Thoracic aorta (tissue), 2 donors: ENCODE measurements at places on chromosomes 3 and 15.
A peak's percentile ranks its signal among the peaks of the same experiment; 100 is the strongest.

GRCh38 chr3:133742351-133743091, 3.7 kb upstream of the TF start:
- no peaks in the 10 kb centered on the region for H3K4me1 ChIP-seq
- no peak for DNase-seq
- H3K27me3 ChIP-seq, result no peaks in the 10 kb centered on the region
- H3K27ac ChIP-seq, result no peak overlapping the region
- H3K4me3 ChIP-seq, result no peak overlapping the region

- H3K36me3 ChIP-seq, result no peaks in the 10 kb centered on the region
- H3K4me3 ChIP-seq, result no peak overlapping the region
- no peak overlapping the region for H3K27ac ChIP-seq
- H3K4me1 ChIP-seq, result peaks cover 42% of the 10 kb centered on the region
- peaks cover 43% of the 10 kb centered on the region for H3K27me3 ChIP-seq
Measured at GRCh38 chr15:67831363-67831762, 6.1 kb downstream of the SKOR1 start.

DNA sequence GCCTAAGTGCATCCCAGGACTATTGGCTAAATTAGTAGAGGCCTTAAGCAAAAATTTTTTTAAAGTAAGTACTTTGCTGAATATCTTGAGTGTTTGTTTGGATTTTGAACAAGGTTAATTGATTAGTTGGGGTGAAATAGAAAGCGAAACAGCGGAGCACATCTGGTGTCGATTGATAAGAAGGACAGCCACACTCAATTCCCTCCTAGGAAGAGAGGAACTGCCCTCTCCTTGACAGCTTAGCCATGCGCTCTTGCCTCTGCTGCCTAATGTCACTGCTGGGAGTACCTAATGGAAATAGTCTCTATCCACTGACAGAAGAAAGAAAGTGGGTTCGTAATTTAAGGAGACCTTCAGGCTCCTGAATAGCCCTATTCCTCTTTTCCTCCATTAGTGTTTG, 943.6 kb downstream of the DIPK2A start:
- no peaks in the 10 kb centered on the region for H3K4me1 ChIP-seq
- H3K4me3 ChIP-seq, result no peak overlapping the region
- H3K27ac ChIP-seq, result no peak overlapping the region
- DNase-seq, result no peak
- no peaks in the 10 kb centered on the region for H3K27me3 ChIP-seq

GRCh38 chr3:157423337-157423736, 13.3 kb upstream of the PTX3 start:
- H3K4me3 ChIP-seq, result no peak overlapping the region
- no peak overlapping the region for H3K27ac ChIP-seq
- DNase-seq, result no peak

- peaks cover 12% of the 10 kb centered on the region for H3K4me1 ChIP-seq
- H3K4me3 ChIP-seq, result no peak overlapping the region
- no peaks in the 10 kb centered on the region for H3K27me3 ChIP-seq
- no peak for DNase-seq
Measured at GRCh38 chr3:189260556-189261493, 89.1 kb downstream of the TPRG1 start.

DNA sequence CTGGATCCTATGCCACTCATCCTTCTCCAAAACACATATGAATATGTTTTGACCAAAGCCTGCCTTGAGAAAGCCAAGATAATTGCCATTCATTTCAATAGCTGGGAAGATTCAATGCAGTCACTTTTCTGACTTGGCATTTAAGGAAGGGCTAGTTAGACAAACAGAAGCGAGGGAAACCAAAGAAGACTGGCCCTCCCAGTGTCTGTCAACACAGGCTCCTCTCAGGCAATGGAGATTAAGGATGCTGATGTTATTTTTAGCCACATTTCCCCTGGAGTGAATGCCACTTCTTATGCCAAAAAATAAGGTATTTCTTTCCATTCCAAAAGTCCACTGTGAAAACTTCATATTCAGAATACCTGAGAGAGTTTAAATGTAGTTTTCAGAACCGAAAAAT, 101.7 kb downstream of the P3H2 start:
- H3K27me3 ChIP-seq, result no peaks in the 10 kb centered on the region
- no peaks in the 10 kb centered on the region for H3K36me3 ChIP-seq
- H3K4me3 ChIP-seq, result no peak overlapping the region
- no peak for DNase-seq

- H3K27me3 ChIP-seq, result no peaks in the 10 kb centered on the region
- DNase-seq, result no peak
- no peaks in the 10 kb centered on the region for H3K4me1 ChIP-seq
- no peak overlapping the region for H3K4me3 ChIP-seq
Measured at GRCh38 chr3:126954141-126954842, 28.6 kb upstream of the PLXNA1 start.

DNA sequence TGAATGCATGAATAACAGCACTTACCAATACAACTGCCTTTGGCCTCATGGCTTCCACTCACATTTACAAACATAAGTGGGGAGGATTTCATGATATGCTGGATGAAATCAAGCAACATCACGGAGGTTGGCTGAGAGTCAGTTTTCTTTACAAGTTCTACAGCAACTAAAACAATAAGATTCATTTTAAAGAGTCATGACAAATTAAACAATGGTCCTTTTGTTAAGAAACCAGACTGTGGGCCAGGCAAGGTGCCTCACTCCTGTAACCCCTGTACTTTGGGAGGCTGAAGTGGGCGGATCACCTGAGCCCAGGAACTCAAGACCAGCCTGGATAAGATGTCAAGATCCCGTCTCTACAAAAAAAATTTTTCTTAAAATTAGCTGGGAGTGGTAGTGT, 12.4 kb downstream of the ATR start:
- no peaks in the 10 kb centered on the region for H3K4me1 ChIP-seq
- no peaks in the 10 kb centered on the region for H3K27me3 ChIP-seq
- H3K27ac ChIP-seq, result no peak overlapping the region
- DNase-seq, result no peak

GRCh38 chr3:124885466-124886167, 1.5 kb downstream of the ITGB5 start:
- H3K4me3 ChIP-seq, result peak overlapping the region; percentile 89
- H3K4me1 ChIP-seq, result peaks cover 58% of the 10 kb centered on the region
- H3K27ac ChIP-seq, result peak overlapping the region; percentile 97
- DNase-seq, result no peak
- H3K36me3 ChIP-seq, result no peaks in the 10 kb centered on the region

DNA sequence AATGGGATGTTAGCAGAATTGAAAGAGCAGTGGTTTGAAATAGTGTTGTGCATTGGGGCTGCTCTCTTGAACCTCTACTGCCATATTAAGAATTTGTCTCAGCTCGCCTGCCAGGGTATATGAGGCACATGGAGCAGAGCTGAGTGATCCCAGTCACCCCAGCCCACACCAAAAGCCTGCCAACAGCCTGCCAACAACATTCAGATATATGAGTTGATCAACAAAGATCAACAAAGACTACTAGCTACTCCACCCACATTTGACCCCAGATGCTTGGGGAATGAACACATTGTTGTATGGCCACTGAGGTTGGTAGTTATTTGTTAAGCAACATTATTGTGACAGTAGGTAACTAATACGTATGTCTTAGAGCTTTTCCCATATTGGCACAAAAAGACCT, 570.9 kb upstream of the IL12A start:
- no peak overlapping the region for H3K27ac ChIP-seq
- no peaks in the 10 kb centered on the region for H3K4me1 ChIP-seq
- H3K36me3 ChIP-seq, result no peaks in the 10 kb centered on the region
- H3K27me3 ChIP-seq, result no peaks in the 10 kb centered on the region

DNA sequence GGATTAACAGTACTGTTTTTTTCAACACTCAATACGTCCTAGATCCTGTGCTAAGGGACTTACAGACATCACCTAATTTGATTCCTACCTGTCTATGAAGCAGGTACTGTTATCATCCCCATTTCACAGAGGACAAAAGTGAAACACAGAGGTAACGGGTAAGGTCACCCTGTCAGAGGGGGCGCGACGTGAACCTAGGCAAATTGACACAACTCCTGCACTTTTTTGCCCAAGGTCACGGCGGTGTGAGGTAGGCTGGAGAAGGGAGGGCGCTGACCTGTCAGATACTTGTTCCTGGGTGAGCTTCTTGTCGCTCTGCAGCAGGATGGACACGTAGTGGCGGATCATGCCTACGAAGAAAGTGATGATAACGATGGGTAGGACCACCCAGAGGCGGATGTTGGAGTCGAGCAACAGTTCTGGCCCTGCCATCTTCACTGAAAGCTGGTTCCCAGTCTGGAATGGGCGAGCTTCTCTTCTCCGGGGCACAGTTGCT, 363 bp downstream of the EMC3 start:
- H3K27ac ChIP-seq, result peak overlapping the region; percentile 56
- no peak for DNase-seq
- H3K4me3 ChIP-seq, result peak overlapping the region; percentile 81
- no peaks in the 10 kb centered on the region for H3K27me3 ChIP-seq

DNA sequence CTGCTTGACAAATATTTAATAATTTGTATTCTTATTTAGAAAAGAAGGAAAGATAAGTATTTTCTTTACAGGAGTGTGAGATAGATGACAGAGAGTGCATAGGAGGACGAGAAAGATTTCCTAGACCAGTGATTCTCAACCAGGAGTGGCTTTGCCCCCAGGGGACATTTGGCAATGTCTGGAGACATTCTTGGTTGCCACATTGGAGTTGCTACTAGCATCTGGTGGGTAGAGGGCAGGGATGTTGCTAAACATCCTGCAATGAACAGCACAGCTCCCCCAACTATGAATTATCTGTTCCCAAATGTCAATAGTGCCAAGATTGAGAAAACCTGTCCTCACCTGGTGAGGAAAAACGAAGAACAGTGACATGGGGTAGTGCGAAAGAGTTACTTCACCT, 30.8 kb upstream of the MINAR1 start:
- H3K27ac ChIP-seq, result no peak overlapping the region
- H3K27me3 ChIP-seq, result no peaks in the 10 kb centered on the region
- no peak for DNase-seq
- H3K4me1 ChIP-seq, result no peaks in the 10 kb centered on the region
- H3K4me3 ChIP-seq, result no peak overlapping the region
- H3K36me3 ChIP-seq, result no peaks in the 10 kb centered on the region

DNA sequence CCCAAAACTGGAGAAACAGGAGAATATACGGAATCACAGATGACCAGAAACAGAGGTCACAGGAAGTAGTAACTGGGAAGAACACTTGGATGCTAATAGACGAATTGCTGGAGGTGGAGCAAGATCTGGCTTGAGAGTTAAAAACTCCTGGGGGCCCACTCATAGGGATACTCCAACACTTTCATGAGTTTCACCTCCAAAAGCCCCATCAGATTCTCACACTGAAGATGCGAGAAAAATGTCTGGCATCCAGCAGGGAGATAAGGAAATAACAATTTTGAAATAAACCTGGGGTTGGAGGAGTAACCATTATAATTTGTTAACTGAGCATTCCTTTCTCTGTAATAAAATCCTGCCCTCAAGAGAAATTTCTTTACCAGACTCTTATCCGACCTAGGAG, 154.0 kb downstream of the ANXA2 start:
- H3K27ac ChIP-seq, result no peak overlapping the region
- H3K27me3 ChIP-seq, result no peaks in the 10 kb centered on the region
- DNase-seq, result no peak
- H3K4me1 ChIP-seq, result no peaks in the 10 kb centered on the region
- H3K4me3 ChIP-seq, result no peak overlapping the region

GRCh38 chr15:92796161-92796611, 103.9 kb upstream of the CHD2 start:
- H3K36me3 ChIP-seq, result no peaks in the 10 kb centered on the region
- H3K27ac ChIP-seq, result no peak overlapping the region
- H3K27me3 ChIP-seq, result no peaks in the 10 kb centered on the region
- no peak for DNase-seq
- no peak overlapping the region for H3K4me3 ChIP-seq

- no peak for DNase-seq
- H3K27ac ChIP-seq, result no peak overlapping the region
Measured at GRCh38 chr3:195257454-195258448, 13.2 kb downstream of the XXYLT1 start.
